Stimulated activated CD4-positive, alpha-beta T cell treated with anti-CD3 and anti-CD28 coated beads, Interleukin-1b, Interleukin-23, amount 100 ng/mL, for 48 hours (primary cell): ENCODE measurements at places on chromosomes 4 and X.
A peak's percentile ranks its signal among the peaks of the same experiment; 100 is the strongest.

- DNase-seq: no peak
Measured at GRCh38 chr4:173057901-173058300, 110.7 kb upstream of the GALNT7 start.

DNA sequence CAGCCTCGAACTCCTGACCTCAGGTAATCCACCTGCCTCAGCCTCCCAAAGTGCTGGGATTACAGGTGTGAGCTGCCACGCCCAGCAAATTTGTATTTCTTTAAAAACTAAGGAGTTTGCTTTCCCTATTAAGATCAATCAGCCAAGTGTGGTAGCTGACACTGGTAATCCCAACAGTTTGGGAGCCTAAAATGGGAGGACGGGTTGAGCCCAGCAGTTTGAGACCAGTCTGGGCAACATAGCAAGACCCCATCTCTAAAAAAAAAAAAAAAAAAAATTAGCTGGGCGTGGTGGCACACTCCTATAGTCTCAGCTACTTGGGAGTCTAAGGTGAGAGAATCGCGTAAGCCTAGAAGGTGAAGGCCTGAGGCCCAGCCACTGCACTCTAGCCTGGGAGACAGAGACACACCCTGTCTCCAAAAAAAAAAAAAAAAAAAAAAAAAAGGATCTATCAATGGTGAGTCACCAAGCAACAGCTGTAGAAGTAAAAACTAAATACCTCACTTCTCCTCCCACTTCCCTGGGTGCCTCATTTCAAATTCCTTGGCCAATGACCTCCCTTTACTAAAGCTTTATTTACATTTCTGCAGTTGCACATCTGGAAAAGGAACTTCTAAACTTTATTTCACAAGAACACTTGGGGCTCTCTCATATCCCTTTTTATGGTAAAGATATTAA is 54.5 kb downstream of the LDB2 start:
- DNase-seq: no peak

DNA sequence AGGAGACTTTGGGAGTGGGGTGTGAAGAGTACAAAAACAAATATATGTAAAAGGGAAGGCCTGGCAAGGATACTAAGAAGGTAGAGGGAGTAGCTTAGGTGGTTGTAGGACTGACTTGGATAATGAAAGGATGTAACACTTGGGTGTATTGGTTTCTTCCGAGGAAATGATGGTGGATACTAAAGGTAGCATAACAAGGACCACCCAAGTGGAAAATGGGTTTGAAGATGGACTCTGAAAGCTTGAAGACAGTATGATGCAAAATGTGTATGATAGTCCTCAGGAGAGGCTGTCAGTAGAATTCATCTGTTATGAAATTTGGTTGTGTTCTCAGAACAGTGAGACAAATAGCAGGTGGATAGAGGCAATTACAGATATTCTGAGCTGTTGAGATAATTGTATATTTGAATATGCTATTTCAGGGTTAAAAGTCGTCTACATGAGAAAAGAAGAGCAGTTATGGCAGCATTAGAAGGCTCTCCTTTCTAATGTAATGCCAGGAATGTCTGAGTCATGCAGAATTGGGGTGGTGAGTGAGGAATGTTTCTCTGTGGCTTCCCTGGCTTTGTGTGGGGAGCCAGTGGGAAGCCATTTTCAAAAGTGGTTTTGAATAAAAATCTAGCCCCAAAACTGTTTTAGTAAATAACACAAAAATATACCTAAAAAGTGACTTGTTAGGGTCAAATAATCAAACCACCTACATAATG is 75.6 kb downstream of the FHIP1A start:
- no peak for DNase-seq

DNA sequence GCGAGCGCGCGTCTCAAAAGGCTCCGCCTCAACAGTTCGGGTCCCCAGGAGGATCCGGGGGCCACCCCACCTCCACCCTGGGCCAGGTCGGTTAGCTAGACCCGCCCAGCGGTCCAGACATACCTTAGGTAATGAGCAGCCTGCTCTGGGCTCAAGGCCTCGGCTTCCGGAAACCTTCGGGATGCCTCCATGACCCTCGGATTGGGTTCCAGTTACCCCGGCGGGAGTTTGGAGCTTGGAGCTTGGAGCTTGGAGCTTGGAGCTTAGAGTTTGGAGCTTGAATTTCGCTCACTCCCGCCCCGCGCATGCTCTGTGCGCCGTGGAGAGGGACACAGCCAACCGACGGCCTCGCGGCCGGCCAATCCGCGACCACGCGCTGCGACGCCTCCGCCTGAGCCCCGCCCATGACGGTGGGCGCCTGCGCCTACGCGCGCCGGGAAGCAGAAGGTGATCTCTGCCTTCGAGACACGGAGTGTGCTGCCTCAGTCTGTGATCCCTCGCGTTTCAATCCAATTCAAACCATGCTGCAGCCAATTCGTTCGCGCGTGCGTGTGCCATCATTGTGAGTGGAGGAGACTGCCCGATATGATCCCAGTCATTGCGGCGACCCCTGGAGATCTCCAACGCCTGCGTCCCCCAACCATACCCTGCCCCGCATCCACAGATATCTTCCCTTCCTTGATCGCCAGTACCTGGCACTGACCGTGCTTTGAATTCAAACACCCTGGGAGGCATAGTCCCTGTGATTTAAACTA is at the start of gene ERCC6L:
ERCC6L (minus strand) TSS at position 307 of the 755 bp plus-strand sequence; CDS start at position 191, 116 bp downstream.
- DNase-seq: peak; percentile 86

- no peak for DNase-seq
Measured at GRCh38 chrX:142663330-142664095, 362.2 kb upstream of the SPANXN4 start.

- no peak for DNase-seq
Measured at GRCh38 chrX:15399962-15400391, 15.8 kb upstream of the VEGFD start.

GRCh38 chr4:9979101-9979701 is 42.1 kb downstream of the SLC2A9 start:
- DNase-seq: no peak

DNA sequence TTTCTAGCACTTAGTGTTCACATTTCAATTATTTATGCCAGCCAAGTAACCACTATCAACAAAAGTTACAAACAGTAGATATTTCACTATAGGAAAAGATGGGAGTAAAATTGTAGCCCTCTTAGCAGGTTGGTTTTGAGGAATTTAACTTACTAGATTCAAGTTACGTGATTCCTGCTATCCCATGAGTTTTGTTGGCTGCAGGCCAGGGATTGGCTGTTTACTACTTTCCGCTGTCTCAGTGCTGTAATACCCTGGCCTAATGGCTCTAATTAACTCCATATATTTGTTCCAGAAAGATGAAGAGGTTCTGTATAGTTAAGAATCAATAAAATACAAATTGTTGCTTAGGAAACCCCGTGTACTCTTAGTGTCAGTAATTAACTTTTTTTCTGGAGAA is 55.5 kb upstream of the MAGED1 start:
- no peak for DNase-seq

- DNase-seq: no peak
Measured at GRCh38 chr4:173929921-173930320, 353.5 kb downstream of the FBXO8 start.

- DNase-seq: no peak
Measured at GRCh38 chrX:69019073-69019890, 146.0 kb downstream of the PJA1 start.

GRCh38 chr4:187940299-187940698 is 55.3 kb upstream of the ZFP42 start:
- no peak for DNase-seq

DNA sequence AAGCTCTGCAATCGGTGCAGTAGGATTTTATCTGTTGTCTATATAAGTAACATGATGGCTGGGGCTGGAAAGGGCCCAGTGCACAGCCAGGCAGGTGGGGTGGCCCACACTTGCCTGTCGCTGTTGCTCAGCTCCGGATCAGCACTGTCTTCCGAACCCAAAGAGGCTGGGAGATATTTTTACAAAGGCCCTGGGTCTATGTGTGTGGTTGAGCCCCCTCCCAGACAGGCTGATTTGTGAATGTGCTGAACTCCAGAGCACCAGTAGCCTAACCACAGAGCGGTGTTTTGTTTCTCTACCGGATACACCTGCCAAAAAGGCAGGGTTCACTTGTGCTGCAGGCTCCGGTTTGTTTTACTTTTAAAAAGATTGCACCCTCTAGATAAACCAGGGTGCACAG is 33.5 kb upstream of the CHRNA9 start:
- DNase-seq: peak; percentile 37

GRCh38 chr4:83172371-83172770 is 57.8 kb upstream of the PLAC8 start:
- DNase-seq: no peak

- DNase-seq: peak; percentile 11
Measured at GRCh38 chrX:80808881-80809411, 731 bp downstream of the BRWD3 start.

GRCh38 chrX:150361777-150362351 is 1.3 kb upstream of the MAMLD1 start:
- DNase-seq: no peak

- no peak for DNase-seq
Measured at GRCh38 chr4:53943345-53944085, 120.9 kb downstream of the CHIC2 start.

- DNase-seq: peak; percentile 44
Measured at GRCh38 chrX:136767104-136767941, 13.4 kb downstream of the ARHGEF6 start.

DNA sequence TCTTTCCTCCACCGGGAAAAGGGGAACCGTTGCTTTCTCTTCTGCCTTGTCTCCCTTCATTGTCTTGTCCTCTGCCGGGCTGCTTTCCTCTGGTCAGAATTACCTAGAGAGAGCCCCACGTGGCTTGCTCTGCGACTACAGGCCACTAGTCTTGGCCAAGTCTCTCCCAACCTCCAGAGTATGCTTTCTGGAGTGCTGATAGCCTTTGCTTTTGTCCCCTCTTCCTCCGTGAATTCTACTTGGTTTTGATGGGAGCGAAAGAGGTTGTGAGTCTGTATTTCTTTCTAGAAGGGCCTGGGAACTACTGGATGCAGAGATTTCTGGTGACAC is 5.3 kb upstream of the POU4F2 start:
- DNase-seq: no peak
